ENCODE measurements at places on chromosomes 12 and 14.
A peak's percentile ranks its signal among the peaks of the same experiment; 100 is the strongest.

- peak; percentile 8 for DNase-seq
Measured at GRCh38 chr14:70714055-70714550, 72.4 kb downstream of the TTC9 start.

DNA sequence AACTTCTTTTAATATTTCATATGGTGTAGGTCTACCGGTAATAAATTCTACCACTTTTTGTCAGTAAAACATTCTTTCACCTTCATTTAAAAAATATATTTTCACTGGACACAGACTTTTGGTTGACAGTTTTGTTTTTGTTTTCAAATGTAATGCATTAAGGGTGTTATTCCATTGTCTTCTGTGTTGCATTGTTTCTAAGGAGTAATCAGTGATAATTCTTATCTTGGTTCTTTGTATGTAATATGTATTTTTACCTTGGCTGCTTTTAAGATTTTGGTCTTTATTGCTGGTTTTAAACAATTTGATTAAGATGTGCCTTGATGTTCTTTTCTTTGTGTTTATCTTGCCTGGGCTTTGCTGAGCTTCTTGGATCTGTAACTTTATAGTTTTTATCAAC is 4.1 kb downstream of the MAP1LC3B2 start:
- no peak for DNase-seq

DNA sequence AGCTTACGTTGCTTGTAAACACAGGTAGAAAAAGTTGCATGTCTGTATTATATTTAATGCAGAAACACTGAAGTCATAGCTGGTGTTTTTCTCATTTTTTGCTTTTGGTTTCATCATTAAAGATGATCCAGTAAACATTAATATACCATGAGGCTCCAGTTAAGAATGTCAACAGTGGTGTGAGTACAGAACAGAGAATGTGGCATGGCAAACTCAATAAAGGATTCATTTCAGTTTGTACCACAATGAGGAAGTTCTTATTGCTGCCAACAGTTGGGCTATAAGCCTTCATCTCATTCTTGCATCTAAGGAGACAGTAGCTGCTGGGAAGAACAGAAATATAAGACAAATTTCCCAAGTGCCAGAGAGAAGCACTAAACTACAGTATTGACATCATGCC is 72.1 kb upstream of the ST8SIA1 start:
- DNase-seq = no peak

- DNase-seq = no peak
Measured at GRCh38 chr12:40892528-40892927, 200.3 kb downstream of the CNTN1 start.

- DNase-seq = no peak
Measured at GRCh38 chr12:52710730-52711129, 7.4 kb upstream of the KRT77 start.

GRCh38 chr12:15688202-15688736 is 100.9 kb downstream of the EPS8 start:
- DNase-seq = no peak

DNA sequence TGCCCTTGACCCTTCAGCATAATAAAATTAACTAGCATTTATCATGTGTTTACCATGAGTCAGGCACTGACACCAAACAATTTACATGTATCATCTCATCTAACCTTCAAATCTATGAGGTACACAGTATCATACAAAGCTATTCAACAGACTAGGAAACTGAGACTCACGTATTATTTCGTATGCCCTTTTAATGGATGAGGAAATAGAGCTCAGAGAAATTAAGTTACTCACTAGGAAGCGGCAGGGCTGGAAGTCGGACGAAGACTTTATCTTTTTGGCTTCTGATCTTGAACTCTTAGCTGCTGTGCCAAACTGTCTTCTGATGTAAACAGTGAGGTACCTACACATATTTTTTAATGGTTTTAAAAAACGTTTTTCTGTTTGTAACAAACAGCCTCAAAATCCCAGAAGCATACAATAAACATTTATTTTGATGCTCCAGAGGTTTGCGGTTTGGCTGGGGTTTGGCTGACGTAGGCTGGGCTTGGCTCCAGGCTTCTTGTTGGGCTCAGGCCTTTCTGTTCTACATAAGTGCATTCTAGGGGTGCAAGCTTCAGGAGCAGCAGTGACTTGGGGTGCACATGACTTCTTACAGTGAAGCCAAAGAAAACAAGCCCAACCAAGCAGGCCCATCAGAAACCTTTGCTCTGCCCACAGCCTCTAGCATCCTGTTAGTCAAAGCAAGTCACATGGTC is 184.7 kb downstream of the TBX5 start:
- DNase-seq = no peak

DNA sequence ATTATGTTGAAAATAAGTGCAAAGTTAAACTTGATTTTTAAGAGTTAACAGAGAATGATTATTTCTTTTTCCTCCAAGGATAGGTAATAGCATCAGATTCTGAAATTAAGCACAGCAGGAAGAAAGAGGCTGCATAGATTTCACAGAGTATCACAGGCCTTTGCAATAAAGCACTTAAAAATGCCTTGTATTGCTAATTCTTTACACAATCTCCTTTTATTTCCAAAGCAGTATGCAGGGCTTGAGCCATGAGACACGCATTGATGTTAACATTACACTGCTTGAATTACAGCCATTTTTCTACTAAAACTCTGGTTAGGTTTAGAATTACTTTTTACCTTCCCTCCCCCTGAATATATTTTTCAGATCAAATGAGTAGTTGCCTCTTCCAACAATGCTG is 398.3 kb downstream of the BCAT1 start:
- no peak for DNase-seq

- DNase-seq = no peak
Measured at GRCh38 chr14:75170772-75171171, 5.6 kb downstream of the TMED10 start.
